ENCODE measurements at places on chromosomes 6 and 20.

GRCh38 chr6:107400616-107401147, 58.7 kb downstream of the PDSS2 start:
- DNase-seq: no peak

GRCh38 chr6:134464690-134465411, 146.9 kb upstream of the SGK1 start:
- DNase-seq: no peak

DNA sequence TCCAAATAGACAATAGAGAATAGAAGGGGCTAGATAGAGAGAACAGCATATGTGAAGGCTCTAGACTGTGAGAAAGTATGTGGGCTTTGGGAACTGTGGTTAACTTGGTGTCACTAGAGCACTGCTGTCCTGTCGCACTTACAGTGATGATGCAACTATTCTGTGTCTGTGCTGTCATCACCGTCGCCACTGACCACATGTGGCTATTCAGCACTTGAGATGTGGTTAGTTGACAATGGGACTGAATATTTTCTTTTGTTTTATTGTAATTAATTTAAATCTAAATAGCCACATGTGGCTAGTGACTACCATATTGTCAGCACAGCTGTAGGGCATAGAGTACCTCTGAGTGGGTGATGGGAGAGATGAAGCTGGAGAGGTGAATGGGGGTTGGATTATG, 39.0 kb upstream of the IFNGR1 start:
- no peak for DNase-seq

- no peak for DNase-seq
Measured at GRCh38 chr20:63939061-63939935, 16.9 kb downstream of the UCKL1 start.

DNA sequence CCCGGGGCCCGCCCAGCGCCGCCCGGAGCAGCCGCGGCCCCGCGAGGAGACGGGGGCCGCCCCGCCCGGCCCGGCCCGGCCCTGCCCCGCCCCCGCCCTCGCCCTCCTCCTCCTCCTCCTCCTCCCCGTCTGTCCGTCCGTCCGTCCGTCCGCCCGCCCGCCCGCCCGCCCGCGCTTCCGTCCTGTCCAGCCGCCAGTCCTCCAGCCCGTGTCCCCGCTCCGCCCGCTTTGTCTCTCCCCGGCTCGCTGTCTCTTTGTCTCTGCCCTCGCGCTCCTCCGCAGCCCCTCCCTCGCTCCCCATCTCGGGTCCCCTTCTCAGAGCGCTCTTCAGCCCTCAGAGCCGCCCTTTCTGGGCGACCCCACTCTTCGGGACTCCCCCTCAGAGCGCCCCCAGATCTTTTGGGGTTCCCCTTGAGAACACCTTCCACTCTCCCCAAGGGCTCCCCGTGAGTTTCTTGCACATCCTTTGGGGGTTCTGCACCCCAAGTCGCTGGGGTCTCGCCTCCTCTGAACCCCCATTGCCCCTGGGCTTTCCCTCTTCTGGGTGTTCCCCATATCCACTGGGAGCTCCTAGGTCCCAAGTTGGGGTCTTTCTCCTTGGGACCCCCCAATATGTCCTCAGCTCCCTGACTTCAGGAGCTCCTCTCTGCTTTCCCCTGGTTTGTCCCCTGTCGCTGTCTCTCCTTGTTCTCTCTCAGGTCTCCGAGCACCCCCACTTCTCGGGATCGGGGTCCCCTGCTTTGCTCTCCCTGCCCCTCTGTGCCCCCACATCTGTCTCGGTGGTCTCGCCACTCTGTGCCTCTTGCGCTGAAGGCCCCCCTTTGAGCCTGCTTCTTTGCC, 79.5 kb upstream of the MYL9 start:
- DNase-seq: no peak

DNA sequence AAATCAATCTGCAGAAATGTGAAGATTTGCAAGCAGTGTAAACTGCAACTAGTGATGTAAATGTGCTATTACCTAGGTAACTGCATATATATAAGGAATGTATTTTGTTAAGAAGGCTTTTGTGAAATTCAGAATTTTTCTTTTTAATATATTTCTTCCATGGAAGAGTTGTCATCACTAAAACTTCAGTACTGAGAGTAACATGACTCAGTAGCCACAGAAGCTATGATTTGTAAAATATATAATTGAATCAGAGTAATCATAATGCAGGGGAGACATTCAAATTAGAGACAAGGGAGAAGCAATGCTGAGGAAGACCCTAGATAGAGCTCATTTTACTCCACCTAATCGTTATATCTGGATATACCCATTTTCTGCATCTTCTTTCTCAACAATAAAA, 141.7 kb downstream of the ADGRG6 start:
- DNase-seq: no peak

DNA sequence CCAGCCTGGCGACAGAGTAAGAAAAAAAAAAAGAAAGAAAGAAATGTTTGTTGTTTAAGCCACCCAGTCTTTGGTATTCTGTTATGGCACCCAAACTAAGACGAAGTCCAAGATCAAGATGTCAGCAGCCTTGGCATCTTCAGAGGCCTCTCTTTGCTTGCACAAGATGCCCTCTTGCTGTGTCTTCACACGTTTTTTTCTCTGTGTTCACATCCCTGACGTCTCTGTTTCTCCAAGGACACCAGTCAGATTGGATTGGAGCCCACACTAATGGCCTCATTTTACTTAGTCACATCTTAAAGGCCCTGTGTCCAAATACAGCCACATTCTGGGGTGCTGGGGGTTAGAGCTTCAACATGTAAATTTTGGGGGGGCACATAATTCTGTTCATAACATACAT, 380.9 kb downstream of the GJA1 start:
- no peak for DNase-seq

DNA sequence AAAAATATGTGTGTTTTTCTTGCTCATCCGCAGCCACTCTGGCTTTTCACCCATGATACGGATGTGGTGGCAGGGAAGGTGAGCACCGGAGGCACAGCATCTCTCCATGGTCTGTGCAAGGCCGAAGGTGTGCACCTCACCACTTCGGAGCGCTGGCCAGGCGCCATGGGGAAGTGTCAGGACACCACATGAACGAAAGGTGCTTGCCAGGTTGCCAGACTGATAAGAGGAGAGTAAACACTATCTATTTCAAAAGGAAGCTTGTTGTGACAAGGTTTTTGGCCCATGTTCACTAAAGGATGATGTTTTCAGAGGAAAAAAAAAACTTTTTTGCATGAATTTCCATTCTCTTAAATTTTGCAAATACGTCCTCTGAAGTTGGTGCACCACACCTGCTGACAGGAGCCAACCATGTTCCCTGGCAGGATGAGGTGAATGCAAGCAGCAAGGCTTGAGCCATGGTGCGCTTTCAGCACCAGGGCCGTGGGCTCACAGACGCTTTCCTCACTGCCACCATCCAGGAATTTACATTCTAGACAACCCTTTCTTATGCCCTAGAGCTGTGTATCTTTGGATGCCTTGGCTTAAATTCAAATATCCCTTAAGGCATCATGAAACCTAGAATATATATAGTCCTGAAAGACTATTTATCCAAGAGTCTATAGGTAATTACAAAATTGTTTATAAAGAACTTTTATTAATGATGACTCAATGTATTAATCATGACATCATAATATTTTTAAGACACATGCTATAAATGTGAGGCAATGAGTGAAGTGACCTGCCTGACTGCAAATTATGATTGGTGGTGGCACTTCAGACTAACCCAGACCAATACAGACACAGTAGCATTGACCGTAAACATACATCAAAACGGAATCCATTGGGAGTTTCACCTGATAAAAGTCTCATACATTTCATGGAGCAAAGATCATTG, 234.5 kb downstream of the TFAP2A start:
- DNase-seq: no peak

All from glomerular endothelial cell (primary cell).